Hematopoietic multipotent progenitor cell treated with erythropoietin and hydrocortisone succinate and interleukin-3 and kit ligand, for 17 days (in vitro differentiated cells): ENCODE measurements at places on chromosomes 7 and 10.

- no peak for DNase-seq
Measured at GRCh38 chr7:50152486-50152885, 59.4 kb upstream of the ZPBP start.

- no peak for DNase-seq
Measured at GRCh38 chr7:2466675-2467074, 9.5 kb downstream of the GRIFIN start.

DNA sequence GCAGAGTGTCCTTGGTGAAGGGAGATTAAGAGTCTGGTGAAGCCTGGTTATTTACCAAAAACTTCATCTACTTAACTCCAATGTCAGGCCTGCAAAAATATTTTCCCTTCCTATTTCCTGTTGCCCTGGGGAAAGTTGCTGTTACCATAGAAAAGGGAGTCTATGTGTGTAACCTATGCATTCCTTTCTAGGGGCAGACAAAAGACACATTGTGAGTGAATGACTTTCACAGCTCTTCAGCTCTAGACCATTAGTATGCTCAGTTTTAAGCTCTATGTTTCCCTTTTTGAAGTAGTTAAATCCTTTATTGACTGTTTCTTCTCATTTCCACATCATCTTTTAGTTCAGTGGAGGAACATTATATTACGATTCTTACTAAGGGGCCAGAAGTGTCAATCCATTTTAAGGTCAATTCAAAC is 45.6 kb upstream of the SGCE start:
- DNase-seq: no peak

- DNase-seq: no peak
Measured at GRCh38 chr10:61890430-61890829, 11.1 kb upstream of the ARID5B start.

DNA sequence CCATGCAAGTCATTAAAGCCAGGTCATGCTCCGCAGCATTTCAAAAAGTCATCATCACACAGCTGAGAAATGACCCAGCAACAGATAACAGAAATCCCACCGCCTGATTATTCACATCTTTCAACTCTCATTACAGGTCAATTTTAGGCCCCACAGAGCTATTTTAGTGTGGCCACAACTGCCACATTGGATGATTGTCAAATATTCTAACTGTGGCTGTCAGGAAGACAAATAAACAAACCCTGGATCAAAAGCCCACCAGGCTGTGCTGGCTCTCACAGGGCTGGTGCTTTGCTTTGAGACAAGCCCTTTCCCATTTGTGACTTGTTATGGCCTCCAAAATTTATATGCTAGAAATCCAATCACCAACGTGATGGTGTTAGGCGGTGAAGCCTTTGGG is 117.6 kb upstream of the CDC14C start:
- DNase-seq: no peak

DNA sequence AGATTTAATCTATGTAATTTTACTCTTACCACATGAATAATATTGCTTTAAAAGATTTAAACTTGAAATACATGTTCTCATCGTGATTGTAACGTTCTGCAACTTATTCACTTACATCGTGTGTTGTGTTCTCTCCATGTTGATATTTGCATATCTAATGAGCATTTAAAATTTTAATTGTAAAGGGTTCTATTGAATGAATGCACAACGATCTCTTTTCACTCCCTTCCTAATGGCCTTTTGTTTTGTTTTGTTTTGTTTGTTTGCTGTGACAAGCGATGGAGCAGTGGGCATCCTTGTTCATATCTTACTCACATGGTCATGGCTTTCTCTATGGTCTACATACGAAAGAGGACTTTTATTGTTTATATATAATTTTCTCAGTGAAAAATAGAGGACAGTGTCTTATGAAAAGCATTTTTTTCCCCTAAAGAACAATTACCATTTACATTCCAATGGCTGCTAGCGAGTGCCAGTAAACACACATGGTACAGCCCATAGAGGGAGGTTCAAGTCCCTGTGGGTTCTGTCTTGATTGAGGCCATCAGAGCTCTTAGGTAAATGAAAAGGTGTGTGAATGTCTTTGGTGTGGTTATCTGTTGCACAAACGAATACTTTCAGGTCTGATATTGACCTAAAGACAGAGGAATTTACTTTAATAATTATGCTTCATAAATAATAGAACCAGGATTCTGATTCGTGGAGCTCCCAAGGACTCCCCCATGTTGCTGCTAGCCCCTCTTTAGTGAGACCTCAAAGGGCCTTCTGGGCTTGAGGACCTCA is 32.4 kb downstream of the BTBD16 start:
- DNase-seq: no peak

GRCh38 chr7:22900101-22900500 is 77.5 kb upstream of the TOMM7 start:
- no peak for DNase-seq

GRCh38 chr7:149799397-149800168 is 26.2 kb upstream of the ZNF467 start:
- DNase-seq: no peak

DNA sequence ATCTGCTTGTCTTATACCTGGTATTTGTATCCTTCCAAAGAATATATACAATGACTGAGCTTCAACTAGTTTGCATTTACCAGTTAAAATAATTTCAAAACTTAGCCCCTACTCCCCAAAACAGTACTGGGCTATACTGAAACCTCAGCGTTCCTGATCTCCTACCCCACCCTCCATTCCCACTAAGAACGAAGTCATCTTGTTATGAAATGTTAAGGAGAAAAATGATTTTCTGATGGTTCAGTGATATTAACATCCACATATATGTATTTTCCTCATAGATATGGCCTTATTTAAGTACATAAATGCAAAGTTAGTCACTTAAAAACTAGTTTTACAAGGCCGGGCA is 28.9 kb upstream of the ANAPC16 start:
- DNase-seq: no peak

DNA sequence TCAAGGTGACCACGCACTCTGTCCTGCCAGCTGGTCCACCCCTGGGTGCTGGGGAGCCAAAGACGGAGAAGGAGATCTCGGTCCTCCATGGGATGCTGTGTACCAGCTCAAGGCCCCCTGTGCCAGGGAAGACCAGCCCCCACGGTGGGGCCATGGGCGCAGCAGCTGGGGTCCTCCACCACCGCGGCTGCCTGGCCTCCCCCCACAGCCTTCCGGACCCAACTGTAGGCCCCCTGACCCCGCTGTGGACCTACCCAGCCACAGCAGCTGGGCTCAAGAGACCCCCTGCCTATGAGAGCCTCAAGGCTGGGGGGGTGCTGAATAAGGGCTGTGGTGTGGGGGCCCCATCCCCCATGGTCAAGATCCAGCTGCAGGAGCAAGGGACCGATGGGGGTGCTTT is 5.4 kb downstream of the NYAP1 start:
- DNase-seq: no peak

- DNase-seq: peak; percentile 33
Measured at GRCh38 chr7:64947252-64948000, 43.4 kb downstream of the ZNF117 start.

- DNase-seq: no peak
Measured at GRCh38 chr10:91566115-91566514, 66.8 kb downstream of the PPP1R3C start.

- no peak for DNase-seq
Measured at GRCh38 chr10:129583831-129584230, 116.8 kb downstream of the MGMT start.
